ENCODE measurements at places on chromosomes 7 and 10. TPM values are rescaled to one million over a fixed set of nuclear protein-coding genes. Genes with fewer than 3 reads are reported as not detected.
A peak's percentile ranks its signal among the peaks of the same experiment; 100 is the strongest.

DNA sequence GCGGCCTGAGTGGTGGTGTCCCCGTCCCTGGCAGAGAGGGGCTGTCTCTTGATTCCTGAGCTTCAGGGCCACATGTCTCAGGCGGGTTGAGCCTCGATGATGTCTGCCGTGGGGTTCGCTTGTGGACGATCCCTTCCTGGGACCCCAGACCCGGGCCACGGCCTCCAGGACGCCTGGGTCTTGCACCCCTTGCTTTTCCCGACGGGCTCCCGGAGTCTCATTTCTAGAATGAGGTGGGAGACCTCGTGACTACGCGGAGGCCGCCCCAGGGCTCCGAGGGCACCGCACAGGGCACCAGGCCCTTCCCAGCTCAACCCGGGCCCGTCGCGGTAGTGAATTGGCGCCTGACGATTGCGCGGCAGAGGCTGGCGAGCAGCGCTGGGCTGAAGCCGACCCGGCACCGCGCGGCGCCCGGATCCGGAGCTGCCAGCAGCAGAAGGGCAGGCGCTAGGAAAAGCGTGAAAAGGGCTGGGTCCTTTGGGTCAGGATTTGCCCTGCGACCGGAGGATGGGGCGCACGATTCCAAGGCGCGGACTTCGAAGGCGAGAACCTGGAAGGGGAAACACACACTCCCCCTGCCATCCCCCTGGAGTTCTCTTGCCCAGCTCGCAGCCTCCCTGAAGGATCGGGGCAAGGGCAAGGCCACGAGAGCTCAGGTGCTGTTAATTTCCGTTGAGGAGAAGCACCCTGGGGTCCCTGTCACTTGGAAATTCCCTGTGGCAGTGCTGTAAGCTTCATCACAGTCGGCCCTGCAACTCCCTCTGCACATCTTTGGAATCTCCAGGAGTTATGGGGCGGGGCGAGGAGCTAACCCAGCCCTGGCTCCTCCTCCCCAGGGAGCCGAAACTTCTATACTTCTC is 15.5 kb downstream of the TLX1 start:
- no peak for DNase-seq
- H3K36me3 ChIP-seq, result no peaks in the 10 kb centered on the region
- peaks cover 68% of the 10 kb centered on the region for H3K27me3 ChIP-seq
- H3K4me3 ChIP-seq, result no peak overlapping the region
- no peak overlapping the region for H3K27ac ChIP-seq

GRCh38 chr10:46537309-46537708 is 19.1 kb downstream of the GPRIN2 start:
- H3K4me3 ChIP-seq, result no peak overlapping the region
- H3K4me1 ChIP-seq, result no peaks in the 10 kb centered on the region
- DNase-seq, result no peak
- H3K36me3 ChIP-seq, result no peaks in the 10 kb centered on the region
- peaks cover 34% of the 10 kb centered on the region for H3K27me3 ChIP-seq

GRCh38 chr7:46454816-46455215 is 533.7 kb upstream of the IGFBP3 start:
- H3K36me3 ChIP-seq, result no peaks in the 10 kb centered on the region
- no peak for DNase-seq
- H3K27ac ChIP-seq, result no peak overlapping the region
- H3K4me1 ChIP-seq, result no peaks in the 10 kb centered on the region
- no peaks in the 10 kb centered on the region for H3K27me3 ChIP-seq

DNA sequence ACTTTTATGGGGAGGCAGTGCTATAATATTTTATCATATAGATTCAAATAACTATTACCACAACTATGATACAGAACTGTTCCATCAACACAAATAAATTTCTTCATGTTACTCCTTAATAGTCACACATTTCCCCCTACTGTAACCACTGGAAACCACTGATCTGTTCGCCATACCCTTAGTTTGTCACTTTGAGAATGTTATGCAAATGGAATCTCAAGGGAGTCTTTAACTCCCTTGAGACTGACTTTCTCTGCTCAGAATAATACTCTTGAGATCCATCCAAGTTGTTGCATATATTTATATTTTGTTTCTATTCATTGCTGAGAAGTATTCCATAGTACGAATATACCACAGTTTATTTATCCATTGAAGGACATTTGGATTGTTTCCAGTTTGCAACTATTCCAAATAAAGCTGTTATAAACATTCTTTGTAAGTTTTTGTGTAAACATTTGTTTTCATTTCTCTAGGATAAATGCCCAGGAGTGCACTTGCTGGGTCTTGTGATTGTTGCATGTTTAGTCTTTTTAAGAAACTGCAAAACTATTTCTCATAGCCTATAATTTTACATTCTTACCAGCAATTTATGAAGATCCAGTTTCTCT is 19.7 kb upstream of the PON2 start:
- H3K4me3 ChIP-seq, result no peak overlapping the region
- no peaks in the 10 kb centered on the region for H3K36me3 ChIP-seq
- no peak for DNase-seq
- no peaks in the 10 kb centered on the region for H3K4me1 ChIP-seq
- peaks cover 11% of the 10 kb centered on the region for H3K27me3 ChIP-seq

DNA sequence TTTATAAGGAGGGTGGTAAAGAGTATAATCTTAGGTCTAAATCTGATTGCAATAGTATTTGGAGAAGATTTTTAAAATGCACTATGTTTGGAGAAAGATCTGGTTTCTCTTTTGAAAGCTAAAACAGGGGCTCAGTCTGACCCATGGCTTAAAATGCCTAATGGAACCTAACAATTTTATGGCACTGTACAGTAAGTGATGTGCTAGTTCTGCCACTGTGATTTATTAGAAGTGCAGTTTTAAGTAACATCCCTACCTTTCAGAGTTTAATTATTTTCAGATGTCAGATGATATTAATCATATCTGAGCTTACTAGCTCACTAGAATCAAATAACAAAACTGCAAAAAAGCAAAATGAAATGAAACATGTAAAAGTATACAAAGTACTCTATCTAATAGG is 514.7 kb upstream of the KCND2 start:
- DNase-seq, result no peak
- H3K4me1 ChIP-seq, result no peaks in the 10 kb centered on the region
- no peaks in the 10 kb centered on the region for H3K27me3 ChIP-seq
- no peaks in the 10 kb centered on the region for H3K36me3 ChIP-seq
- H3K4me3 ChIP-seq, result no peak overlapping the region

DNA sequence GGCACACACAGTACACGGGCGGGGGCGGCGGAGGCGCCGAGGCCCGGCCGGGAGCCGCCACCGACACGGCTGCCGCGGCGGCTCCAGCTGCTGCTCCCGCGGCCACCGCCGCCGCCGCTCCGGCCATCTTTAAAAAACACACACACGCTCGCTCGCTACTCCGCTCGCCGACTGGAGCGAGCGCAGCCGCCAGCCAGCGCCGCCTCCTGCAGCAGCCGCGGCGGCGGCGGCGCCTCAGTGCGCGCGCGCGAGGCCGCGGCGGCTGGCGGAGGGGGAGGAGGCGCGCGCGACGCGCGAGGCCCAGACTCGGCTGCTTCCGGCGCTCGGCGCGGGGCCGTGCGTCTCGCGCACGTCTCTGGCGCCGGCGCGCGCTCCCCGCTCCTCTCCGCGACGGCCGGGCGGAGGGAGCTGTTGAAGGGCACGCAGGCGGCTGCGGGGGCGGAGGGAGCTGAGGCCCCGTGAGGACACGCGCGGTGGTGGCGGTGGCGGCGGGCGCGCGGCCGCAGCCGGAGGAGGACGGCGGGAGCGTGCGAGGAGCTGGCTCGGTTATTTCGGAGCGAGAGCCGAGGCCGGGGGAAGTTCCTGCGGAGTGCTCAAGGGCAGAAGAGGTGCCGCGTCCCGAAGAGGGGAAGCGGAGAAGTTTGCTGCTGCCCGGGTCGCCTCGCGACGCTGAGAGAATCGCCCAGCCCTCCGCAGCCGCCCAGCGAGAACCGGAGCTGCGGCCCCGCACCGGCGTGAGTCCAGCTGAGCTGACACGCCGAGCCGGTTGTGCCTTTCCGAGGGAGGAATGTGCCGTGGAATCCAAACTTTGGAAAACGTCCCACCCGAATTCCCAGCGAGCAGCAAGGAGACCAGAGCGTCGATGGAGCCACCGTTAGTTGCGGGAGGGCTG is at the start of gene KDM7A:
Gene KDM7A, minus strand, starts transcription at position 173 of the 892 bp plus-strand sequence. Its CDS starts 46 bp downstream, at position 127.
- H3K27me3 ChIP-seq, result peaks cover 3% of the 10 kb centered on the region
- peaks cover 7% of the 10 kb centered on the region for H3K36me3 ChIP-seq
- H3K4me3 ChIP-seq, result peak within 1 kb of the TSS; percentile 94
- DNase-seq, result peak; percentile 93
- peak within 1 kb of the TSS; percentile 83 for H3K27ac ChIP-seq

DNA sequence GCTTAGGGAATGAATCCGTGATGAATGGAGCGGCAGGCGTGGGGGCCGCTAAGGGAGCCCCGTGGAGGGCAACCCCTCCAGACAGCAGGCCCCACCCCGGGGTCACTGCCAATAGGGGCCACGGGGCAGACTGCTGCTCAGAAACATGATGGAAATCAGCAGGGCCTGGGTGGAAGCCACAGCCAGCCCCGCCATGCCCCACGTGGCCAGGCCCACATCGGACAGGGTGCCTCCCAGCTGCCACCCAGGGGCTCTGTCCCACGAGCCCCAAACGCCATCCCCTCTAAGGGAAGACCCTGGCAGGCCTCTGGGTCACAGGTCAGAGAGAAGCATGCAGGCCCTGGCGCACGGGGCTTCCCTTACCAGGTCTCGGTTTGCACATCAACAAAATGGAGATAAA is 28.4 kb downstream of the TNRC18 start:
- H3K4me1 ChIP-seq, result peaks cover 38% of the 10 kb centered on the region
- H3K36me3 ChIP-seq, result peaks cover 25% of the 10 kb centered on the region
- peak overlapping the region; percentile 82 for H3K4me3 ChIP-seq
- H3K27ac ChIP-seq, result no peak overlapping the region
- no peak for DNase-seq

DNA sequence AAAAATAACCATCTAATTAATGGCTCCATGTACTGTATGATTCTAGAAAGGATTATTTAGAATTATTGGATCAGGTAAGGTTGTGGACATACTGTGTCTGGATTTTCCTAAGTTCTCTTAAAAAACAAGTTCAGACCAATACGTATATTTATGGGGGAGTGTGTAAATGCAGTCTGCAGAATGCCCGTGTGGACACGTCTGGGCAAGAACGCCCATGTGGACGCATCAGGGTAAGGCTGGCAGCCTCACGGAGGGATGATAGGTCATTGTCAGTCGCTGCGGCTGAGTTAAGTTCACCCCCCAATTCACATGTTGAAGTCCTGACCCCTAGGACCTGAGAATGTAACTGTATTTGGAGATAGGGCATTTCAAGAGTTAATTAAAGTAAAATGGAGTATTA is 160.0 kb upstream of the SHH start:
- no peak overlapping the region for H3K4me3 ChIP-seq
- H3K36me3 ChIP-seq, result no peaks in the 10 kb centered on the region
- no peak for DNase-seq
- peaks cover 9% of the 10 kb centered on the region for H3K4me1 ChIP-seq
- no peak overlapping the region for H3K27ac ChIP-seq

GRCh38 chr10:33098951-33099663 is 141.1 kb upstream of the ITGB1 start:
- H3K27me3 ChIP-seq, result peaks cover 2% of the 10 kb centered on the region
- peaks cover 26% of the 10 kb centered on the region for H3K4me1 ChIP-seq
- H3K36me3 ChIP-seq, result peaks cover 7% of the 10 kb centered on the region
- H3K4me3 ChIP-seq, result no peak overlapping the region

GRCh38 chr10:96500519-96500918 is 13.2 kb downstream of the TLL2 start:
- H3K4me1 ChIP-seq, result no peaks in the 10 kb centered on the region
- no peak for DNase-seq
- no peak overlapping the region for H3K4me3 ChIP-seq
- H3K27ac ChIP-seq, result no peak overlapping the region
- H3K36me3 ChIP-seq, result no peaks in the 10 kb centered on the region
- peaks cover 1% of the 10 kb centered on the region for H3K27me3 ChIP-seq

Gene GSTO1
- total RNA-seq, result 189 TPM

Gene LRRC17
- not detected for total RNA-seq

Gene CYP51A1
- 54.8 TPM for total RNA-seq

Gene BAMBI
- 0.27 TPM for total RNA-seq

Gene NKX1-2
- total RNA-seq, result not detected

Gene PSAP
- 94.2 TPM for total RNA-seq

Gene INMT
- total RNA-seq, result not detected

Gene SPDYE8
- not detected for total RNA-seq

Gene RAPGEF5
- total RNA-seq, result 0.99 TPM

All from activated CD8-positive, alpha-beta T cell treated with anti-CD3 and anti-CD28 coated beads for 36 hours (primary cell).